ENCODE measurements at places on chromosomes 11 and 22.
A peak's percentile ranks its signal among the peaks of the same experiment; 100 is the strongest.

- DNase-seq = no peak
Measured at GRCh38 chr22:27717094-27717493, 84.5 kb downstream of the MN1 start.

DNA sequence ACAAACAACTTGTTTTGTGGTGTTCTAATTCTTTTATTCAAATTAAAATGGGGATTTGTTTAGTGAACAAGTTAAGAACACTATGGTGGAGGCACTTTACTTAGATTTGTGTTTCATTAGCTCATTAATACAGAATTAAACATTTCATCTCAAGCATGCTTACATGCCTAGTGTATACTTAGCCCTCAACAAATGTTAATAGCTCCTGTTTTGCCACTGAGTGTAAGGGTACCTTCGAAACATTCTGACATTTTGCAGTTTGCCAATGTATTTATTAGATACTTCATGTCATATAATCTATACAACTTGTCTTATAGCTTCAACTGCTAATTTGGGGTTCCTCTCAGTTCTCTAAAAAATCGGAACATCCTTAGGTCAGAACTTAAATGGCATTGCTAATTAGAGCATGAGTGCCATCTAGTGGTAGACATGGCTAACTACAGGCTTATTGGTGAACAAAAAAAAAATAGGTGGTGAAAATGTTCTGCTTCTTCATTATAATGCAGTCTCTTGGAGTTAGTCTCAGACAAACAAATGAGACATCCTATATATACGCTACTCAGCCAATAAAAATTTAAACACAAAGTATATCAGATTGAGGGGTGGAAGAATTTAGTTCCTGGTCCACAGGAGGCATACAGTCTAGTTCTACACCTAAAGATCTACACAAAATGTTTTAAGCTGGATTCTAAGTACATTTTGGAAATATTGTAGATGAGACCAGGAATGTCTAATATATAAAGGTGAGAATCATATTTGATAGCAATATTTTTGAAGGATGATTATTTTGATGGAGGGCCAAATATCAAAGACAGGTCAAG lies 4.9 kb upstream of the CNTN5 start:
- peak; percentile 35 for DNase-seq

DNA sequence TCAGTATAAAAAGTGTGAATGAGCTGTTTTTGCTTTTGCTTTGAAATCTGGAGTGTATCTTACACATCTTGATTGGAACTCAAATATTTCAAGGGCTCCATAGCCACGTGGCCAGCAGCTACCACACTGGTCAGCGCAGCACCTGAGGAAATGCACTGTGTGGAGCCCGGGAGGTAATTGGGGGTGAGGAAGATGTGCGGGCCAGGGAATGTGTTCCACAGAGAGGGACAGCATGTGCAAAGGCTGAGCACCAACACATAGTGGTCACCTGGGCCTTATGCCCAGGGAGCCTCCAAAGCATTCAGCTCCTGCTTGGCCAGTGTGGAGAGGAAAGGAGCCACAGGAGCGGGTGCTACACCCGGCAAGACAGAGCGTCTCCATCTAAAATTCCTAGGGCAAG lies 20.8 kb downstream of the RELT start:
- no peak for DNase-seq

DNA sequence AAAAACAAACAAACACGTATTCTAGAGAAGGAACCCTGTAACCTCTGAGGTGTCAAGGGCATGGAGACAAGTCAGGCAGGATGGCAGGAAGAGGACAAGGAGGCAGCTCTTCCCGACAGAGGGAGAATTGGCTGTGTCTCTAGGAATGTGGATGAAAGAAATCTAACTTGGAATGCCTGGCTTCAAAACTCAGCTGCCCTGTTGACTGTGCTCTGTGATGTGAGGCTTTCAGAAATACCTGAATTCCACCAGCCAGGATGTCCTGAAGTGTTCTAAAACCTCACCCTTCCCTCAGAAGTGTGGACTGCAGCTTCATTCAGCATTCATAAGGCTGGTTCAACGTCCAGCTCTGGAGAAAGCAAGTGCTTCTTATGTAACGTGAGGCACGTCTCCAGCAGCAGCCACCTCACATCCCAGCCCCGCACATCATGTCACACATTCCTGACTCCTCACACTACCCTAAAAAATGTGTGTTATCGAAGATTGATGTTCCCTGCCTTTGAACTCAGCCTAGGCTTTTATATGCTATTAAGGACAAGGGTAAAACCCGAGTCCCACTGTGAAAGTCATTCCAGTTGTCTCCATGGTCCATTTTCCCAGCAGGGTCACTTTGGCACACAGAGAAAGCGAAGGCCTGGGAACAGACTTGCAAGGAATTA lies 398.9 kb downstream of the ETS1 start:
- DNase-seq = no peak

DNA sequence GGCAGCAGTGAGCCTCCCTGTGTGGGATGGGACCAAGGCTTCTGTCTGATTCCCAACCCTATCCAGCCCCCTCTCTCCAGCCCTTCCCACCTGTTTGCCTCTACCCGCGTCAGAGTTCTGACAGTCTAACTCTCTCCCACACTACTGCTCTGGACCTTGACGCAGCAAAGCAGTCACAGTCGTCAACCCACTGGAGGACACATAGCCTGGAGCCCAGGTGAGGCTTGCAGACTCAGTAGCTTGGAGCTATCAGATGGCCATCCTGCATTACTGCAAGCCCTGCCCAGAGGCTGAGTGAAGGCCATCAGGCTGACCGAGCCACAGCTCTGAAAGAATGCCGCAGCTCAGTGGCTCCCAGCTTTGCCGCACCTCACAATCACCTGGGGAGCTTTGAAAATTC lies 3.7 kb downstream of the OAF start:
- DNase-seq = no peak

GRCh38 chr11:87961606-87962005 lies 213.6 kb downstream of the RAB38 start:
- no peak for DNase-seq

DNA sequence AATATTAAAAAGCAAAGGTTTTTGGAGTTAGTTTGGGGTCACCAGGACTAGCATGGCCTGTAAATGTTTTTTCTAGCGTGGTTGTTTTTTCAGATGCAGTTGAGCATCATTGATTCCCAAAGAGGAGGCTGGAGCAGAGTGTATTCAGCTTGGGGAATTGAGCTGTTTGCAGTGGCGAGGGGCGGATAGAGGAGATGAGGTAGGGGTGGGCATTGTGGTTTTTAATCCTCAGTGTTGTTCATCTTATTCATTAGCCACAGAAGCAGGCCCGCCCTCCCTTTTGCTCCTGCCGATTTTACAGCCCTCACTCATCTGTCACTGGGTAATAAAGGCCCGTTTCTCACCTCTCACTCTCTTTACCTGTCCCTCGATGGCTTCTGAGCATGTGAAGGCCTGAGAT lies 51.4 kb downstream of the NF2 start:
- DNase-seq = no peak

DNA sequence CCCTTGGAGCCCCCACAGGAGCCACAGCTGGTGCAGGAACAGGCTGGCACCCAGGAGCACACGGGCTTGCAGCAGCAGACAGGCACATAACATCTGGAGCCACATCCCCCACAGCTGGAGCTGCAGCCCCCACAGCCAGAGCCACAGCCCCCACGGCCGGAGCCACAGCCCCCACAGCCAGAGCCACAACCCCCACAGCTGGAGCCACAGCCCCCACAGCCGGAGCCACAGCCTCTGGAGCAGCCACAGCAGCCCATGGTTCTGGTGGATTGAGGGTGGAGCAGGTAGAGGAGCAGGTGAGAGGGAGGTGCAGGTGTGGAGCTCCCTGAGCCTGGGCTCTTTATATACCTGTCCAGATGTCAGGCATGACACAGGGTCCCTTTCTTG lies at the start of gene KRTAP5-2:
Gene KRTAP5-2 (minus strand): TSS at position 301 of the 387 bp plus-strand sequence. CDS start 44 bp downstream, at position 257.
- no peak for DNase-seq

GRCh38 chr11:93370260-93370659 lies 39.7 kb downstream of the DEUP1 start:
- no peak for DNase-seq

DNA sequence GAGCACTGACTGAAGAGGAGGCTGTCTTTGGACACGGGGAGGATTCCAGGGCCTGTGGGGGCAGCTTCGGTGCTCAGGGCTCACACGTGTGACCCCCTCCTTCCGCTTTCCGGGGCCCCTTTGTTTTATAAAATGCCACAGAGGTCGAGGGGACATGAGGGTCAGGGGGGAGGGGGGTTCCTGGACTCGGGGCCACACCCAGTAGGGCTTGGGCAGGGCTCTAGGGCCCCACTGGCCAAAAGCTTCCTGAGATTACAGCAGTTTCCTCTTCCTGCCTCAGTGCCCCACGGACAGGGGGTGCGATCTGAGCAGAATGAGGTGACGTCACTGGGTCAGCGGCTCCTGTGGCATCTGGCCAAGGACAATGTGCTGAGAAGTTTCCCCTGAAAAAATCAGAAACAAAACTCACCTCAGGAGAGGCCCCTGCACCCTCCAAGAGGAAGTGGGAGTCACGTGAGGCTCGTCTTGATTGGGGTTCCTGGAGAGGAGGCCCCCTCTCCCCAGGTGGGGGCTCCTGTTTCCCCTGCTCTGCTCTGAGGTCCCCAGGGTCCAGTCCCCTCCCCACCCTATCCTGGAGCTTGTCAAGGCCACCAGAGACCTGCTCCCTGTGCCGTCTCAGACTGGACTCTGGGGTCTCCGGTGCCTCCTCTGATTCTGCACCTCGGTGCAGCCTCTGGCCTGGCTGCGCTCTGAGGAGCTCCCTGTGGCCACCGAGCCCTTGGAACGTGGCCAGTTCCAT lies 6.4 kb upstream of the IFITM3 start:
- peak; percentile 76 for DNase-seq

- DNase-seq = no peak
Measured at GRCh38 chr11:47257517-47258316, at the start of gene NR1H3. TSS of gene NR1H3 (plus strand) at chr11:47257996. CDS start at chr11:47259217, 1,221 bp downstream.

All from activated CD4-positive, alpha-beta T cell treated with anti-CD3 and anti-CD28 coated beads, Interleukin-2, amount 50 U/mL, for 16 hours (primary cell).